ENCODE measurements at places on chromosomes 7 and 10. TPM values are rescaled to one million over a fixed set of nuclear protein-coding genes. Genes with fewer than 3 reads are reported as not detected.

The CCDC126 gene
- 9.7 TPM for total RNA-seq

The GSTO2 gene
- total RNA-seq = 2.1 TPM

The TCAF2 gene
- 1.5 TPM for total RNA-seq

The TMEM139 gene
- not detected for total RNA-seq

The GPR15LG gene
- total RNA-seq = not detected

- DNase-seq = no peak
Measured at GRCh38 chr7:39413636-39414223, 152.5 kb upstream of the YAE1 start.

DNA sequence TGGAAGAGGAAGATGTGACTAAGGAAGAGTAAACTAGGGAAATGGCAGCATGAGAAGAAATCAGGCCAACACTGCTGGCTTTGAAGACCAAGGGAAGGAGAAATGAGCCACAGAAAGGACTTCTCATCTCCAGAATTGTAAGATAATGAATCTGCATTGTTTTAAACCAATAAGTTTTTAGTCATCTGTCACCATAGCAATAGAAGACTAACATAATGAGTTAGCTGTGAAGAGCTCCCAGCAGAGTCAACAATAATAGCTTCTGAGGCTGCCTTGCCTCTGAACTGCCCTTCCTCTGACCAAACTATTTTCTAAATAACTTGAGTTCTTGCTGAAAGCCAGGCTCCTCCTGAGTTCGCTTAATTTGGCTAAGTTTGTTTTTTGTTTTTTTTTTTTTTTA lies 103.6 kb downstream of the CACNA2D1 start:
- DNase-seq = no peak

- DNase-seq = no peak
Measured at GRCh38 chr10:10093021-10093420, 924.7 kb upstream of the CELF2 start.

DNA sequence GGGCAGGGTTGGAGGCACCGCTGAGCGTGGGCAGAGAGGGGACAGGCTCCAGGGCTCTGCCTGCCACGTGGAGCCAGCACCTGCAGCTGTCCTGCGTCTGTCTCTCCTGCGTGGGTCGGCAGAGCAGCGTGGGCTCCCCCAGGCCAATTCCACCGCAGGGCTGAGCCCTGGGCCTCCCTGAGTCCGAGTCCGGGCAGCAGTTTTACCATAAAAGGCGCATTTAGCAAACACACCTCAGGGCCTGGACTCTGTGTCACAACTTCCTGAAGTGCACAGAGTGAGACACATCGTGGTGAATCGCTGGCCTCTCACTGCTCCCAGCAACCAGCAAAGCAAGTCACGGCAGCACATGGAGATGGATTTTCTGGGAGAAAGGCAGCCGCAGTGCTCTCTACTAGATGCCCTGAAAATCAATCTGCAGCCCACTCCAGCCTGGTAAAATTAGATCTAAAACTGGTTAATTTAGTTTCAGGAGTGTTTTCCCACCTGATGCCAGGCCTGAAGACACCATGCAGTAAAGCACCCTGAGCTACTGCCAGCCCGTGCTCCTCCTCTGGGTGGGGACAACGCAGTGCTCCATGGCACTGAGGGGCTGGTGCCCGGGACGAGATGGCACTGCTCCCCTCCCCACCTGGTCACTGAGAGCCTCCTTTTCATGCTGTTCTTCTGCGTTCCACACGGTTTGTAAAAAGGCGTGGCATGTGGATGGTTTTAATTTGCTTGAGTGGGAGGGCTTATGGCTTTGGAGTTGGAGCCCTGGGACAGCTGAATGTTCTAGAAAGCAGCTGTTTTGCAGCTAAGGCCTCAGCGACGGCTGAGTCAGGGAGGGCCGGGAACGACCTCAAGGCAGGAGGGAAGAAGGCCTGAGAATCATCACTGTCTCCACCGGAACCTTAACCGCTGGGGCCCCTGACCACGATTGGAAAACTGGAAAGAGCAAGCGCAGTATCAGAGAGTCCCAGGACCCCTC lies 336.9 kb downstream of the ADARB2 start:
- no peak for DNase-seq

DNA sequence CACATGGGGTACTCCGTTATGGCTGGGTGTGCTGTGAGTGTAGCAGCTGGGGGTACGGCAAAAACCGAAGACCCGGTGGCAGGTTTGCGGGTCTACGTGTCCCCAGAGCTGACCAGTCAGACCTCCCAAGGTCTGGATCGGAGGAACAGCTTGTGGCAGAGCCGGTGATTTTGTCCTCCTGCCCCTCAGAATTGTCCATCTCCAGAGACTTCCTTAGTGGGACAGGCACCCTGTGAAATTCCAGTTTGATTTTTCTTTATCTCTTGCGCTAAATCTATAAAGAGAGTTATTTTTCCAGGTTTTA lies 1.0 kb downstream of the EIF3B start:
- no peak for DNase-seq

- DNase-seq = peak; percentile 59
Measured at GRCh38 chr10:31635415-31636065, 293.1 kb downstream of the ARHGAP12 start.

GRCh38 chr7:132029369-132030085 lies 473.1 kb upstream of the PODXL start:
- no peak for DNase-seq

- no peak for DNase-seq
Measured at GRCh38 chr7:98879979-98880315, 1.6 kb downstream of the TRRAP start.

- no peak for DNase-seq
Measured at GRCh38 chr7:17355050-17355449, 56.6 kb downstream of the AHR start.

- DNase-seq = no peak
Measured at GRCh38 chr7:91566402-91566732, 302.1 kb downstream of the FZD1 start.

GRCh38 chr10:61024856-61025201 lies 80.8 kb upstream of the RHOBTB1 start:
- peak; percentile 33 for DNase-seq

- peak; percentile 66 for DNase-seq
Measured at GRCh38 chr7:20307119-20307518, 23.6 kb upstream of the ITGB8 start.

GRCh38 chr7:30133736-30134610 lies 813 bp upstream of the MTURN start:
- no peak for DNase-seq

DNA sequence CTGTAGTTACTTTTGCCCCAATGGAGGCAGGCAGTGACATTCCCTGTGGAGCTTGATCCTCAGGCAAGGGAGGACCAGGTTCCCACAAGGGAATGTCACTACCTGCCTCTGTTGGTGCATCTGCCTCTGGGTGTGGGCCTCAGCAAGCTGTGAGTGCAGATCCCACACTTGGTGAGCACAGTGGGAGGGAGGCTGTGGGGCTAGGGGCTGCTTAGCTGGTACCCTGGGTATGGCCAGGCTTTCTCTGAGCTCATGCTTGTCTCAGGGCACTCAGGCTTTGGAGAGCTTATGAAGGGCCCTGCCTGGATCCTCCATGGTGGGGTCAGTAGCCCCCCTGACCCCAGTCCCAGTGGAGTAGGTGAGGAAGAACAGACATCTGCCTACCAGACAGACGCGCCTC lies 16.2 kb upstream of the ZNF488 start:
- no peak for DNase-seq

DNA sequence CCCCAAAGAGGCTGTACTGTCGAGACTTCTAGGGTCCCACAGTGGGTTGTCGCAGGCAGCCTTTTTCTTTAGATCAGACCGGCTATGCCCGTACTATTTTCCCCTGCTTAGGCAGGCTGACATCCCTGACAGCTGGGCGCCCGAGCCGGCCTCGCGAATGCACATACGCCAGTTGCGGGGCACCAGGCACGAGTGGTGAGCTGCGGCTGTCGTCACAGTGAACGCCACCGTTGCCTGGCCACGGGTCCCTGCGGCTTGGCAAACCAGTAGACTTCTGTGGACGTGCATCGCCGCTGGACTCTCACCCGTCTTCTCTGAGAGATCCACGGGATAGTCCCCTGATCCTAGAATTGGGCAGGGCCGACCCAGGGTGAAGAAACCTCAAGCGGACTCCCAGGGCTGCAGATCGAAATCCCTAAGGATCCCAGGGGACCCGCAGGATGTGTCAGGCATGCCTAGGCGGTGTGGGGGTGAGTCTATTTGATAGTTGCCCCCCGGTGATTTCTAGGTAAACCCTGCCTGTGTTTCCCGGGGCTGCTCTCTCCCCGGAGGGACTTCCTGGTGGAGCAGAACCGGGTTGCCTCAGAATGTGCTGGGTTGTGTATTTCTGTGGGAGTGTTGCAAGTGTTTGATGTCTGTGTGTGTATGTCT lies 33.0 kb upstream of the ZNF273 start:
- DNase-seq = no peak

All from fibroblast of lung (primary cell).